ENCODE measurements at places on chromosomes 12 and 14.
A peak's percentile ranks its signal among the peaks of the same experiment; 100 is the strongest.

- no peak for DNase-seq
Measured at GRCh38 chr12:114817571-114818425, 133.8 kb upstream of the TBX3 start.

DNA sequence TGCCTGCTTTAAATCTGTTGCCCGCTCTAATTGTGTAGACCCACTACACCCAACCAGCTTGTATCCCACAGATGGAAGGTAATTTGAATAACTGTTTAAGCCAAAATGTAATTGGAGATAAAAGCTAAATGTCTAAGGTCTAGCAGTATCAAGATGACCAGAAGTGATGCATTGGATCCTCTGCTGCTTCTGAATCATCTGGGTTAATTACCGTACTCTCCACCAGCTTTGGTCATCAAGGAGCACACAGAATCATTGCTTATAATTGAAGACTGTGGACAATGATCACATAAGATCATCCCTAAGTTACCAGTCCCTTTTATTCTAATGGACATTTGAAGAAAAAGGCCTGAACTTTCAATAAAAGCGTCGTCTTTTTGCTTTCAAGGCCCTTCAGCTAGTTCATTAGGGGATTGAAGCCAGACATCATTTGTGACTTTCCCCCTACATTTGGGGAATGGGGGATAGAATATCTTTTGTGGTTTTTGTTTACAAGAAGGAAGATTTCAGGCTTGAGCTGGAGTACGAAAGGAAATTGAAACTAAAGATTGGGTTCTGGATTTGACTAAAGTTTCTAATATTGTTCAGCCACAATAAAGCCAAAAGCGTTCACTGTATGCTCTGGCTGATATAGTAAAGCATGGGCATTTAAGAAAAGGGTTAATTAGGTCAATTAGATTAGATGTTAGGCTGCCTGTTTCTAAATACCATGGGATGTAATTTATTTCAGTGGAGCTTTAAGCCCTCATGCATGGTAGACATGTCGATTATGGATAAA, 123.2 kb downstream of the CHST11 start:
- no peak for DNase-seq

DNA sequence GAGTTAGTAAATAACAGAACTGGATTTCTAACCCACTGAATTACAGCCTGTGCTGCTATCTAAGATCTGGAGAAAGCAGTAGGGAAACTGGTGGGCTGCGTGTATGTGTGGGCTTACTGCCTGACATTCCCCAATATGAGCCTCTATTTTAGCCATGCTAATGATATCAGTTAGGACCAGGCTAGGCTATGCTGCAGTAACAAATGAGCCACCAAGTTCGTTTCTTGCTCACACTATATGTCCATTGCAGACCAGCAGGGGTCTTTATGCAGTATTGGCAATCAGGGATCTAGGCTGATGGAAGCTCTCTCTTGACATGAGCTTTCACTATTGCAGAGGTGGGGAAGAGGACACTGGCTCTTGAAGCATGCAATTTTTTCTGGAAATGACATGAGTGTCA, 40.4 kb downstream of the FOS start:
- no peak for DNase-seq

DNA sequence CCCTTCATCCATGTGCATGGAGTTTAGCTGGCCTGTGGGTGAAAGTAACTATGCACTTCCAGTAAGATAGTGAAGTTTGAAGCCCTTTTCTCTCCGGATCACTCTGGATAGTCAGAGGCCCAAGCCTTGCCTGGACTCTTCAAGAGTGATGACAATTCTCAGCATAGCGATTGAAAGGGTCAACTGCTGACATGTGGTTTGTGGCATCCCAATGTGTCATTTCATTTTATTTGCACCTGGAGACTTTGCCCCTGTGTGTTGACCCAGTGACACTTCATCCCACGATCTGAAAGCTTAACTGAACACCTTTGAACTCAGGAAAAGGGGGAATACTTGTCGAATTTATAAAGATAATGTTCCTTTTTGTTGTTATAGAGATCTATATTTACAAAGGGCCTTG, 711.9 kb upstream of the TMEM132C start:
- no peak for DNase-seq

- peak; percentile 89 for DNase-seq
Measured at GRCh38 chr14:99415496-99416281, 65.0 kb downstream of the SETD3 start.

- no peak for DNase-seq
Measured at GRCh38 chr12:30936036-30936435, 9.5 kb downstream of the TSPAN11 start.

- no peak for DNase-seq
Measured at GRCh38 chr14:64213086-64213485, 81.1 kb downstream of the ESR2 start.

All from fibroblast of pulmonary artery (primary cell).